Stimulated activated CD8-positive, alpha-beta memory T cell treated with anti-CD3 and anti-CD28 coated beads, Interleukin-4, amount 100 ng/mL, for 4 hours (primary cell): ENCODE measurements at places on chromosomes 2 and 18.

GRCh38 chr2:30766666-30767065 is 40.6 kb downstream of the CAPN13 start:
- no peak for DNase-seq

GRCh38 chr2:241562269-241562891 is 3.8 kb downstream of the BOK start:
- no peak for DNase-seq

- DNase-seq, result no peak
Observed at GRCh38 chr2:157302492-157303099, 23.0 kb downstream of the ERMN start.

- no peak for DNase-seq
Observed at GRCh38 chr2:177353187-177353478, 39.4 kb upstream of the AGPS start.
